ENCODE measurements at places on chromosomes 5 and 9.

DNA sequence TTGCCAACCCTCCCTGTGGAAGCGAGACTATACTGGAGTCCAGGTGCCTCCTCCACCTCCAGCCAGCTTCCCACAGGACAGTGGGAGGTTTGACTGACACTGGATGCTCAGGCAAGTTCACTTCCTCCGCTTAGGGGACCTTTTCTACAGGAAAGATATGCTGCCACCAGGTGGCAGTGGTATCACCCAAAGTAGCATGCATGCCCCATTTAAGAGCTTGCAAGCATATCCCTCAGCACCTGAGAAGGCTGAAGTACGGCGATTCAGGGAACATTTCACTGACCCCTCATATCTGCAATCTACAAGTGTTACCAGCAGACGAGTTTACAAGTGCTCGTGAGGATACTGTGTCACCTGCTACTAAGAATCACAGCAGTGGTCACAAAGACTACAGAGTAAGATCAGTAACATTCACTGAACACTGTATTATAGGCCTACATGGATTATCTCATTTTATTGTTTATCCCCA, 75.5 kb downstream of the KLHL3 start:
- peak; percentile 64 for DNase-seq

GRCh38 chr9:136721339-136722092, 9.1 kb downstream of the DIPK1B start:
- peak; percentile 67 for DNase-seq

- peak; percentile 32 for DNase-seq
These were observed 652.2 kb upstream of the WWC1 start for GRCh38 chr5:167639273-167639672.

DNA sequence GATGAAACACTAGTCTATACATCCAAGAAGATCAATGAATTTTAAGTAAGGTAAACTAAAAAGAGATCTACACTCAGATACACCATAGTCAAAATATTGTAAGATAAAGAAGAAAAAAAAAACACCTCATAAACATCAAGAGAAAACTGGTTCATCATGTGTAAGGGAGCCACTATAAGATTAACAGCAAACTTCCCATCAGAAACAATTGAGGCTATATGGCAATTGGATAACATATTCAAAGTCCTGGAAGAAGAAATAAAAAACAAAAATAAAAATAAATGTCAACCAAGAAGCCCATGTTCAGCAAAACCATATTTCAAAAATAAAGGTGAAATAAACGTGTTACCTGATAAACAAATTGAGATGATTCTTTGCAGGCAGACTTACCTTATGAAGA, 3.6 kb downstream of the OR13C8 start:
- no peak for DNase-seq

GRCh38 chr9:113614843-113615648, 151.5 kb downstream of the RGS3 start:
- DNase-seq, result no peak

DNA sequence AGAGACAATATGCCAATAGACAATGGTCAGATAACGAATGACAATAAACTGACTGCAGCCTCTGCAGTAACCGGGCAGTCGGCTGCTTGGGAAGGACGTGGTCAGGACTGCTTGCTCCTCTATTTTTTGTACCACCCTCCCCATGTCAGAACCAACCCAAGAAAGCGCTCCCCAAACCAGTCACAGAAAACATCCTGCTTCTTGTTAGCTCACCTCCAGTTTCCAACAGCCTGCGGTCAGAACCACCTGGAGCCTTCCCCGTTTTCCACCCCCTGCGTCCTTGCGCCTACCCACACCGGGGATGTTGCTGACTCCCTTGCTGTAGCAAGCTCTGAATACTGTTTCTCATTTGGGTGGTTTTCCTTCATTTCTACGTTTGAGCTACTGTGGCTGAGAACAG, 1.7 kb upstream of the MRNIP start:
- DNase-seq, result no peak

DNA sequence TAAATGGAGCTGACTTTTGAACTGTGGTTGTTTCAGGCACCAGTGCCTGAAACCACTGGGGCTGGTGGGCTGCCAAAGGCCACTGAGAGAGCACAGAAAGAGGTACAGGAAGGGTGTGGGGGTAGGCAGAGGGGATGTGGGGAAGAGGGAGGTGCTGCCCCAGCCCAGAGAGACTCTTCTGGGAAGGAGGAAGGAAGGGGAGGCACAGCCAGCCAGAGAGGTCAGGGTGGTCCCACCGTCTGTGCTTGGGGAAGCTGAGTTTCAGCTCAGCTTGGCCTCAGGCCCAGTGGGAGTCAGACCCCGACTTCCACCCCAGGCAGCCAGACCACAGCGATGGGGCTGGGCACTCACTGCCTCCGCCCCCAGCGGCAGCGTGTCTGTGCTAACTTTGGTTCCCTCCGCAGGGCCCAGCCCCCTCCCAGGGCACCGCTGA, 8.6 kb upstream of the PHYKPL start:
- no peak for DNase-seq

GRCh38 chr5:157710882-157711281, 20.3 kb upstream of the THG1L start:
- no peak for DNase-seq

GRCh38 chr9:115938479-115938878, 215.1 kb upstream of the PAPPA start:
- no peak for DNase-seq

DNA sequence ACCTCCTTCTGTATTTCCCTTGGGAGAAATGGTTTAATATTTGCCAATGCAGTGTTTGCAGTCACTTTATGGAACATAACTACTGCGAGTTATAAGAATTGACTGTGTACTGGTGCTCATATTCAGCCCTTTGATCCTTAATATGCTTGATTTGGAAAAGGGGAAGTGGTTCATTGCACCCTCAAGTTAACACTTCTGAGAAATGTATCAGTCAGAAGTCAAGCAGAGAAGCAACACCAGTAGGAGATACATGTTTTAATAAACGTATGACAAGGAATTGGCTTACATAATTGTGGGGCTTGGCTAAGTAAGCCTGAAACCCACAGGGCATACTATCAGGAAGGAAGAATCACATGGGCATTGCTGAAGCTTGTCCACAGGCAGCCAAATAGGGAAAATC, 131.0 kb upstream of the SPRY4 start:
- DNase-seq, result no peak

GRCh38 chr9:81789721-81790120, 100.4 kb upstream of the TLE1 start:
- no peak for DNase-seq

GRCh38 chr5:107513337-107514085, 157.2 kb downstream of the EFNA5 start:
- no peak for DNase-seq

- DNase-seq, result no peak
These were observed 349.6 kb upstream of the SLC30A5 start for GRCh38 chr5:68744206-68744605.

DNA sequence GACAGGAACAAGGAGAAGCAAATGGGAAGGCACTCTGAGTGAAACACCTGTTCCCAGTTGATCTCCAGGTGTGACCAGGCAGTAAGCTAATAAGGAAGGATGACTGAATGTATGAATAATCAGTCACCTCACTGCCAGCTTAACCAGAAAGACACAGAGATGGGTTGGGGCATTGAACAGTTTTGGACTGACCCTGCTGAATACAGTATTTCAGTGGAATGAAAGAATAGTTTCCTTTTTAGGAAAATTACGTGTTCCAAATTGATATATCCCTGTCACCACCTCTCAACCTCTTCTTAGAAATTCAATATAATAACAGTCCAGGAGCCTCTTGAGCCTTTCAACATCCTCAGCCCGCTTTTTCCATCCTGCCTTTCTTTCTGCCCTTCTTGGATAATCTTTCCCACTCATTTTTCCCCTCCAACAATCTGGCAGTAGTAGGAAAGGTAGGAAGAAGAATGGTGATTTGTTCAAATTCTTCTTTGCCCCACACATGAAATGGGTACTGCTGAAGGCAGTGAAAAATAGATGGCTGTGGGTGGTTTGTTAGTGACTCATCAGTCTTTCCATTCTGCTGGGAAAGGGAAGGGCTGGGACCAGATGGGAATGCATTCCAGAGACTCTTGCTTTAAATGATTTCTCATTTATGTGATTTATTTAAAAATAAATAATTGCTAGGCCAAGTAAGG, 117.9 kb downstream of the ZSWIM6 start:
- no peak for DNase-seq

- DNase-seq, result no peak
These were observed 20.3 kb upstream of the TOR2A start for GRCh38 chr9:127755061-127756060.

GRCh38 chr9:103574056-103574455, 520.1 kb upstream of the SMC2 start:
- DNase-seq, result no peak

- no peak for DNase-seq
These were observed 99.0 kb downstream of the RALGPS1 start for GRCh38 chr9:127013597-127013996.

GRCh38 chr5:88944751-88945531, 62.0 kb upstream of the MEF2C start:
- DNase-seq, result no peak

- DNase-seq, result no peak
These were observed 29.8 kb downstream of the C5orf22 start for GRCh38 chr5:31561946-31562345.

- DNase-seq, result no peak
These were observed 16.4 kb upstream of the ZNF474 start for GRCh38 chr5:122112733-122113558.

- DNase-seq, result no peak
These were observed 898 bp downstream of the CDH10 start for GRCh38 chr5:24643880-24644279.

- DNase-seq, result no peak
These were observed 74.5 kb downstream of the SH3TC2 start for GRCh38 chr5:148988328-148988727.

DNA sequence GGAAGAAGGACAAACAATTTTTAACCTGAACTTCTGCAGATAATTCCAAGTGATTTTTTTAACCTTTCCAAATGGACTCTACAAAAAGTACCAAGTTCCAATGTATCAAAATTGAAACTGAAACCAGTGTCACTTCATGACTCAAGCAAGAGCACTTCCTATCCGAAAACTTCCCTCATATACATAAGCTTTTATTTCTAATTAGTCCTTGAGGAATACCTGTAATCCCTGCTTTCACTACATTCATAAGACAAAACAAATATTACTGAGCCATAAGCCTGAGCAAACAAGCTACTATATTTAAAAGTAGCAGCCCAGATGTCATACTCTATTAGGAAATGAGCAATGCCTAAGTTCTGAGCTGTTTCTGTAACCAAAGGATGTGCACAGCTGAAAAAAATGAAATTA, 224.4 kb downstream of the EBF1 start:
- no peak for DNase-seq

GRCh38 chr9:82082563-82082962, 94.0 kb downstream of the SPATA31D1 start:
- DNase-seq, result no peak

DNA sequence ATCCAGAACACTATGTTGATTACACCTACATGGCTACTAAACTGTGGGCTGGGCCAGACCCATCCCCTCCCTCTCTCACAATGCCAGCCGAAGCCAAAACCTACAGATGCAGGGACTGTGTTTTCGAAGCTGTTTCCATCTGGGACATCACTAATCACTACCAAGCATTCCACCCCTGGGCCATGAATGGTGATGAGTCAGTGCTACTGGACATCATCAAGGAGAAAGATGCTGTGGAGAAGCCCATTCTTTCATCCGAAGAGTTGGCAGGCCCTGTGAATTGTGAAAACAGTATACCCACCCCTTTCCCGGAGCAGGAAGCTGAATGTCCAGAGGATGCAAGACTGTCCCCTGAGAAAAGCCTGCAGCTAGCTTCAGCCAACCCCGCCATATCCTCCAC, 65.0 kb downstream of the ZNF462 start:
- no peak for DNase-seq

DNA sequence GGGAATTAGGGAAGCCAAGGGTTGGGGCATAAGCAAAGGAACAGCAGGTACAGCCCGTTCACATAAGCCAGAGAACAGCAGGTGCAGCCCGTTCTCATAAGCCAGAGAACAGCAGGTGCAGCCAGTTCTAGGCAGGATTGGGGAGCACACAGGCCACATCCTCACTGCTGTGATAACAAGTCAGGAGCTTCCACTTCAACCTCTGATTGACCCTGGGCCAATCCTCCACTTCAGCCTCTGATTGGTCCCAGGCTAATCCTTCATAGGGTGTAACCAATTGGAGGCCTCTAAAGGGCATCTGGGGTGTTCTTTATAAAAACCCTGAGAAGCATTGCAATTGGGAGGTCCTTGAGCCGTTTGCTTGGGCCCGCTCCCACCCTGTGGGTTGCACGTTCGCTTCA, 27.5 kb downstream of the CEL start:
- DNase-seq, result no peak

GRCh38 chr5:71873191-71873591, 154.1 kb downstream of the CARTPT start:
- DNase-seq, result no peak

- DNase-seq, result no peak
These were observed 38.0 kb upstream of the MROH2B start for GRCh38 chr5:41109186-41109585.

DNA sequence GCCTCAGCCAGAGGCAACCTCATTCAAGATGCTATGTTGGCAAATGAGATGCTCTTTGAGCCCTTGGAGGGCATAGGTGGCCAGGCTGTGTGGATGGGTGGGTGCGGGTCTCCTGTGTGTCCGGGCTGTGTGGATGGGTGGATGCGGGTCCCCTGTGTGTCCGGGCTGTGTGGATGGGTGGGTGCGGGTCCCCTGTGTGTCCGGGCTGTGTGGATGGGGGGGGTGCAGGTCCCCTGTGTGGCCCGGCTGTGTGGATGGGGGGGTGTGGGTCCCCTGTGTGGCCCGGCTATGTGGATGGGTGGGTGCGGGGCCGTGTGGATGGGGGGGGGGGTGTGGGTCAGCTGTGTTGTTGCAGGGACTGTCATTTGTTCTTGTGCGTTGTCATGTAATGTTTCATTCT, 136.6 kb upstream of the COL5A1 start:
- DNase-seq, result no peak

DNA sequence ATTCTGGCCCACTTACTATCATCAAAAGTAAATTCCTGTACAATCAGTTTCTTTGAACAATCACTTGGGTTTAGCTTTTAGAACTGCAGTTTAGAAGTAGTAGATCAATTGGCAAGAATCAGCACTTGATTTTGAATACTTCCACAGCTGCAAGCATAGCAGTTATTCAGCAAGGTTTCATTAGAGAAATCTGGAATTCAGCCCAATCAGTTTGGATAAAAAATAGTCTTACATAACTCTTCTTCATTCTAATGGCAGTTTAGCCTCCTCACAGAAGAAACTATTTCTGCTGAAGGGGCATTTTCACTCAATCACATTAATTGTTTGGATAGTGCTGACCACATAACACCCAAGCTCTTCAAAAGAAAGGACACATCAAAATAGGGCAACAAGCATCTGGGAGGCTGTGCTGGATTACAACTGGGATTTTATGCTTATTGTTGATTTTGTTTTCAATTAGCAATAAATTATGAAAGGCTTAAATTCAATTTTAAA, 336.2 kb upstream of the PDE4D start:
- DNase-seq, result no peak

GRCh38 chr5:168218746-168219145, 72.7 kb upstream of the WWC1 start:
- no peak for DNase-seq

GRCh38 chr9:27561685-27562084, 11.6 kb downstream of the C9orf72 start:
- DNase-seq, result no peak

All from NCI-H460 (cell line).